ENCODE measurements at places on chromosomes 4 and X.

- no peak for DNase-seq
Observed at GRCh38 chr4:168573870-168574269, 77.0 kb downstream of the PALLD start.

DNA sequence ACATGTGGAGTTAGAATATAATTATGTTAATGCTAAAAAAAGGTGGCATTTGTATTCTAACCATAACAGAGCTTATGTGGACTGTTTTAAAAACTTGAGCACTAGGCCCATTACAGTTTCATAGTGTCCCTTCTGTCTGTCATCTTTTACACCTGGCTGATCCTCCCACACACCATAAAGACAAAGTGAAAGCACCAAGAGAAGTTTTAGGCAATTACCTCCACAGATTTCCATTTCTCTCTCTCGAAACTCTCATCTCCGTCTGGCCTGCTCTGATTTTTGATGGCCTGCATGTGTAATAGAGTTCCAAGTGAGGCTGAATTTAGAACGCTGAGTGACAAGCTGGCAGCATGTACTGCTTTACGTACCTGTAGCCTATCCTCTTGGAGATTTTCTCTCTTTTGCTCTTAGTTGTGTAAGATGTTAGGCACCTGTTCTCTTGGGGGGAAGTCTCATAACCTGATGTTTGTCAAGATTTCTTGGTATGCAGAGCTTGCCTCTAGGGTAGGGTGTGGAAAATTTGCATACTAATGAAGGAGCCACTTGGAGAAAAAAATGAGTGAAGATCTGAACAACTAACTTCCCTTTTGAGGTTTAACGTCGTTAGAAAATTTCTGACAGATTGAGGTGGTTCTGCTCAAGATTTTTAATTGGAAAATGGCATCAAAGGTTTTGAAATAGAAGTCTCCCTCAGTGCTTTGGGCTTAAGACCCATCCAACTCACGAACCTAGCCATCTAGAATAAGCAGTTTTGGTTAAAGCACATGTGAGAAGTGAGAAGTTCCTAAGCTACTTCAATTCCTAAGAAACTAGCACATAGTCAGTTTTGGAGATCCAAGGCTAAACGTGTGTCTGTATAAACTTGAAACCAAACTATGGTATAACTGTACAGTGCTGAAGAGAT is 57.6 kb upstream of the RAP1GDS1 start:
- no peak for DNase-seq

GRCh38 chr4:151013491-151013890 is 1.6 kb downstream of the LRBA start:
- no peak for DNase-seq

- DNase-seq: no peak
Observed at GRCh38 chrX:30791296-30792278, 97.5 kb downstream of the TAB3 start.

DNA sequence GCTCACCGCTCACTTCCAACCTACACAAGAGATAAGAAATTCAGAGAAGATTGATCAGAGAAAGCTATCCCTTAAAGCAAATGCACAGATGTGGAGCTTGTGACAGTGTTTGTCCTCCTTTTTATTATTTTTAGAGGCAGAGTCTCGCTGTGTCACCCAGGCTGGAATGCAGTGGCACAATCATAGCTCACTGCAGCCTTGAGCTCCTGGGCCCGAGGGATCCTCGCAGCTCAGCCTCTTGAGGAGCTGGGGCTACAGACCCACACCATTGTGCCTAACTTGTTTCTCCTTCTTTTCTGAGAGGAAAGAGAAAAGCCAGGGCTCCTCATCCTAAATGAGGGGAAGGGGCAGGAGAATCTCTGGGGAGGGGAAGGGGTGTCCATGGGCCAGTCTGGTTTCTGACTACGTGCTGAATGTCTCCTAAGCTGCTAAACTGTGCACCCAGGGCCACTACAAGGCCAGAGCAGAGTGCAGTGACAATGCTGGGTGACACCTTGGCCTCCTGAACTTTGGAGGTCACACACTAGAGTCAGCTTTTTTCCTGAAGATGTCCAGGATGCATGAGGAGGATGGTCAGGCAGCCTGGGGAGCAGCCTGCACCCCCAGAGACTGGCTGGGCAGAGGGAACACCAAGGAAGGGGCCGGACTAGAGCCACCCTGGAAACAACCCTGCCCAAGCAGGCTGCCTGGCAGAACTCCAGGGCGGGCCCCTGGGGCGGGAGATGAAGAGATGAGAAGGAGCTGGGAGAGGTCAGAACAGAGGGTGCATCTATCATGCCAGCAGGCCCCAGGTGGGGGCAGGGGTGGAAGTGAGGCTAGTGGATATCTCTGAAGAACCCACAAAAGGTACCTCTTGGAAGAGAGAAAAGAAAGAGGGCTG is 55.5 kb upstream of the PROM1 start:
- peak; percentile 42 for DNase-seq

- no peak for DNase-seq
Observed at GRCh38 chrX:24550166-24550565, 85.1 kb downstream of the PDK3 start.

DNA sequence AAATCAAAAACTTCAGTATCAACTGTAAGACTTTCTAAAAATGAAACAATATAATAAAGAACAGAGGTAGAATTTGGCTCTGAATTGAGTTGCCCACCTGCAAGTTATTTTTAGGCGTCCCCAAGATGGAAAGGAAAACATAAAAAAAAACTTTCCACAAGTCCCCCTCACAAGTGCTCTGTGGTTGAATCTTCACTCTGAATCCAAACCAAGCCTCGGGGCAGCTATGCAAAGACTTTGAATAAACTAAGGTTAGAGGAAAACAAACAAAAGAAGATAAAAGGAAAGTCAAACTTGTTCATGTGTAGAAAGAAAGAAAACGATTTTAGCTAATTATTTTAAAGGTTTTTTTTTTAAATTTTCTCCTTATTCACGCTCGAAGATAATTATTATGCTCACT is 372.4 kb upstream of the SLIT2 start:
- DNase-seq: no peak

DNA sequence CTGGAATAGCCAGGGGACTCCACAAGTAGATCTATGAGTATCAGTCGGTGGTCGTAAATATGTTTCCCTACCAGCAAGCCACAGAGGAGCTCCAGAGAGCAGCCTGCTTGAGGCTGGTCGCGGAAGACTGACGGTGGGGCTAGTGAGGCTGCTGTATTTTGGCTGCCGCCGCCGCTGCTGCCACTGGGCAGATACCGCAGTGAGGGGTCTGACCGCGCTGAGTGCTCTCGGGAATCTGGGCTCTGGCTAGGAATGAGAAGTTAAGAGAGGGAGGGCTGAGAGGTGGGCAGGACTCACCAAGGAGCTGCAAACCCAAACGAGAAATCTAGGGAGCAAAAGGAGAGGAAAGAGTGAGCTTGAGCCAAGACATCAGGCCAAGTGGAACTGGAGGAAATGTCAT is at the start of gene EXOC1L:
Gene EXOC1L (plus strand): TSS at position 157 of the 400 bp plus-strand sequence. CDS start 237 bp downstream, at position 394.
- DNase-seq: peak; percentile 47

GRCh38 chrX:69896046-69896445 is 153.7 kb downstream of the AWAT2 start:
- no peak for DNase-seq

DNA sequence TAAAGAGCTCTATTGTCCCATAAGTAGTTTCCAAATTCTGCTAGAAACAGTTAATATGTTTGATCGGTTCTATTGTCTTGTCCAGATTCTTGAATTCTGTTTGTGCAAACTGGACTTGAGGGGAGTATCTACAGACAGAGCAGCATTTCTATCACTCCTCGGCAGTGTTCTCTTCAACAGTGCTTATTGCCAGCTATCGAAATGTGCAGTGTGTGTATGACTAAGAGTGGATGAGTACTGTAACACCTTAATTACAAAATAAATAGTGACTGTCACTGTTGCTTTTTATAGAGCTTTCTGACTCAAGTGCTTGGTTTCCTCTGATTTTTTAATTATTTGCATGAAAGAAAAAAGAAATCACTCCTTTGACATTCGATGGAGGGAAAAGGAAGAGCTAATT is 274.6 kb downstream of the RPA4 start:
- DNase-seq: no peak

- no peak for DNase-seq
Observed at GRCh38 chrX:24125028-24125612, 24.4 kb upstream of the ZFX start.

GRCh38 chr4:136457004-136457403 is 1075.3 kb downstream of the PCDH18 start:
- no peak for DNase-seq

DNA sequence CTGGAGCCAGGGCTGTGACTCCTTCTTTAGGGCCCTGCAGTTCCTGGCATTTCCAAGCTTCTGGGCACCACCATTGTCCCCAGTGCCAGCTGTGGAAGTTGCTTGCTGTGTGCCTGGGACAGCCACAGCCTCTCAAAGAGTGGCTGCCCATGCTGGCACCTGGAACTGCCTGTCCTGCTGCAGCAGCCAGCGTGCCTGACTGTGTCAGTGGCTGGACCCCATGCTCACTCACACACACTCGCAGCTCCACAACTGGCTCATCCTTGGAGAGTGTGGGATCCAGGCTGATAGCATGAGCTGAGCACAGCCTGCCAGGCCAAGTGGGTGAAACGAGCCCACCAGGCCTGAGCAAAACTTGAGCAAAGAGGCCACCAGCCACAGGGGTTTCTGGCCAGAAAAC is 1107.6 kb downstream of the C4orf33 start:
- DNase-seq: peak; percentile 27

DNA sequence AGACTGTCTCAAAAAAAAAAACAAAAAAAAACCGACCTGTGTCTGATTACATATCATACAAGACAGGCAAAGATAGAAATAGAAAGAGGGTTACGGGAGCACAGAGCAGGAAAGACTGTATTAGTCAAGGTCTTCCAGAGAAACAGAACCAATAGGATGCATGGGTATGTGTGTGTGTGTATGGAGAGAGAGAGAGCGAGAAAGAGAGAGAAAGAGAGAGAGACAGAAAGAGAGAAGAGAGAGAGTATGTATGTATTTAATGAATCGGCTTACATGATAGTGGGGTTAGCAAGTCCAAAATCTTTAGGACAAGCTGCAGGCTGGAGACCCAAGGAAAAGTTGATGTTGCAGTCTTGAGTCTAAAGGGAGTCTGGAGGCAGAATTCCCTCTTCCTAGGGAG is 7.5 kb upstream of the DDX3X start:
- DNase-seq: no peak

DNA sequence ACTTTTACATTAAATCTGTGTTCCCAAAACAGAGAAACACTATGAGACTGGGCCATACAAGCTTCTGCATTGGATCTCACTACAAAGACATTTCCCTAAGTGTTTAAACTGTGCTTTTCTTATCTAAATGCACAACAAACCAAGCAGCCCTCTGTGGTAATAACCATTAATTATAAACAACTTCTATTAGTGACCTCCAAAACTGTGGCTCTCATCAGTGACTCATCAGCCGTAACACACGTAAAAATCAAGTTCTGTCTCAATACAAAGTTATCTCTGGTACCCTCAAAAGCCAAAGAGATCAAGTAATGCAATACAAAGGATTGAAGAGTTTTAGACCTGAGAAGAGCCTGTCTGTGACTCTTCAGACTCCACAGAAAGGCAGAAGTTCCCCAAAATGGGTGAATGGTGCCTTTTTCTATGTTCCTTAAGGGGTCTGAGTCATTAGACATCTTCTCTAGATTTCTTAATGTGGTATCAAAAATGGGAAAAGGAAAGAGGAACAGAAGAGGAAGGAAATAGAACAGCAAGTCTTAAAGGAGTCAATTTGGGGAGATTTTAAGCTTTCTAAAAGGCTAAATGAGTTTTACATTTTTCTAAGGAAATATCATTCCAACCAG is 189.8 kb upstream of the PPP1R2C start:
- no peak for DNase-seq

DNA sequence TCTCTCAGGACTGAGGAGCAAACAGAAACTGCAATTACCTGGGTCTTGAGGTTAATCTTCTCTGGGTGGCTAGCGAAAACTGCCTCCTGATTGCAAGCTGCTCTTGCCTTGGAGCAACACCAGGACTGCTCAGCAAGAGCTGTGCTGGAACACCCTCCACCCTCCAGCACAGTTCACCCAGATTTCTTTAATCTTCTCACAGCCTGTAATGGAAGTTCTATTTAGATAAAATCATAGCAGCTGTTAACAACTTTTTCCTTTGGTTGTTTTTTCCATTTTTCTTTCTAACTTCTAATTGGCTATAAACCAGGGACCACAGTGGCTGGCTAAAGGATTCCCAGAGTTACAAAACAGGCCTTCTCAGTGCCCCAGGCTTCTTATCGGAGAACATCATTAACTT is 36.3 kb downstream of the OPHN1 start:
- no peak for DNase-seq

Measured in upper lobe of left lung (tissue), 6 donors.